ENCODE measurements at places on chromosomes 1 and 21.
A peak's percentile ranks its signal among the peaks of the same experiment; 100 is the strongest.

DNA sequence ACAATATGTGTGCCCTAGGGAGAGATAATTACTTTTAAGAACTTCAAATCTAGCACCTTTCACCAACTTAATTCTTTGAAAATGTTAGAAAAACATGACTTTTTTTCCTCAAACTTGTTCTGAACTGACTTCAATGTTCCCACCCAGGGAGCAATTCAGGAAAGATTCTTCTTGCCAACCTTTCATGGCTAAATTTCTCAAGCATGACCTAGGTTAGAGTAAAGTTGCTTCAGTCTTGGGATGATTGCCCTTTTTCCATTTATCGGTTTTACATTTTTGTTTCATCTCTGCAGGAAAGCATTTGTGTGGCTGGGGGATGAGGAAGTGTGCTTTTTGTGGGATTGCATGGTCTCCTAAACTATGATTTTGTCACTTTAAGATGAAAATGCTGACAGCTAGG, 647.7 kb downstream of the LTN1 start:
- no peak for DNase-seq

- no peak for DNase-seq
These were observed 2.9 kb upstream of the MTF1 start for GRCh38 chr1:37862330-37862729.

DNA sequence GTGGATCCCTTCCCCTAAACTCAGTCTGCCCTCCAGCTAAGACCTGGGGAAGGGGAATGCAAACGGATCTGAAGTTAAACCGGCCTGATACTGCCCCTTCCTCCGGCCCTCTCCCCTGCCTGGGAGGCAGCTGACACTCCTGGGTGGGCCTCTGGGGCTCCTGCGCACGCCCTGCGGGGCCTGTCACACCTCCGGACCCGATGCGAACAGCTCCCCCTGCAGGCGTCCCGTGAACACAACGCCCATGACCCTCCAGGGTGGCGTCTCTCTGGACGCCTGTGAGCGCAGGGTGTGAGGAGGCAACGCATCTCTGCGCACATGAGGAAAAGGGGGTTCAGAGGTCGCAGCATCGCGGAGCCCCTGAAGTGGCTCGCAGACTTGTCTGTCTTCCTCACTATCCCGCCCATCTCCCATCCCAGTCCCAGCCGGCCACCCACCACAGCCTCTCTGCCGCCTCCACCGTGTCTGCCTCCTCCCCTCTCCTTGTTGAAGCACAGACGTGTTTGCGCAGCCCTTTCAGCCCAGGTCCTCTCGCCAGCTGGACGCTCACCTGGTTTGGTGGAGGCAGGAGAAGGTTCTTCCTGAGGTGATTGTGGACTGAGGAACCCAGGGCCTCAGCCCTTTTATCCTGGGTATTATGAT, 421 bp upstream of the LCE3A start:
- DNase-seq: no peak

DNA sequence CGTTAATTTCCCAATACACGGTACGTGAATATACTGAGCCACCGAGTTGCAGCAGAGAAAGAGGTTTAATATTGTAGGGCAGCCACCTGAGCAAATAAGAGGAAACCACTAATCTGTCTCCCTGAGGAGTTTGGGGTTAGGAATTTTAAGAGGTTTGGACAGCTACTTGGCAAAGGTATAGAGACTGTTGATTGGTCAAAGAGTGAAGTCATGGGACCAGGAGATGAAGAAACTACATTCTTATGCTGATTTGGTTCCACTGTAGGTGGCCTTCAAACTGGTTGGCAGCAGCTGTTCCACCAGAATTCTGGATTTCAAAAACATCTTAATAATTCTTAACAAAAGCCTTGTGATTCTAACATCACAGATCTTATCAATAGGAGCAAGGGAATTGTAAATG, 485.4 kb upstream of the PRMT6 start:
- DNase-seq: no peak

DNA sequence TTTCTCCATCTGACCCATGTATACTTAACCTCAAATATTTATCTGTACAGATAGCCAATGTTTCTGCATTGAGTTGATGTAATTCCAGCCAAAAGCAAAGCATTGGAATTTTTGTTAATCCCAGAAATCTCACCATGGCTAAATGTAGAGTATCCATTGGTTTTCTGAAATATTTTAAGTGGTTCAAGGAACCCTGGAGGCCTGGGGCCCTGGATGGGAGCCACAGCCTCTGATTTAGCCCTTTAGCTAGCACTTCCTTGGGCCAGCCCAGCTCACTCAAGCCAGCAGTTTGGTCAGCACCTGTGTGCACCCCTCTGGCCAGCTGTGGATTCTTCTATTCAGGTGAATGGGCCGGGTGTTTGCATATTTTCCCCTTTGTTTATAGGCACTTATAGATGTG, 18.8 kb upstream of the EPS8L3 start:
- no peak for DNase-seq

GRCh38 chr1:152419917-152420316, 5.9 kb upstream of the CRNN start:
- no peak for DNase-seq

GRCh38 chr1:169650551-169650950, 20.6 kb upstream of the SELP start:
- DNase-seq: no peak

GRCh38 chr1:109910963-109911798, 532 bp downstream of the CSF1 start:
- DNase-seq: peak; percentile 19

DNA sequence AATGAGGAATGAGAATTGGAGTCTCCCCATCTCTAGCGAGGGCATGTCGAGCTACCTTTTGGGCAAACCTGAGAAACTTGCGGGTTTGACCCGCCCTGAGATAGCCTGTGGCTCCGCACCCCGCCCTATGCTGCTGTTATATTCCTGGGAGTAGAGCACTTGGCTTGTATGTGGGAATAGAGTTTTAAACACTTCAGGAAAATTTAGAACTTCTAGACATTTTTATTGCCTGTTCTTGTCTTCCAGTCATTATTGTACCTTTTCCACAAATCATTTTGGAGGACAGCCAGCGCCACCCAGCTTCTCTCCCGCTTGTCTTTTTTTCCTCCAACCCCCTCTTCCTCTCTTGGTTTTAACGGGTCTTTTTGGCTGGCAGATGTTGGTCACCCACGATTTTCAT, 738 bp downstream of the GNPAT start:
- peak; percentile 1 for DNase-seq

GRCh38 chr1:40210511-40211204, 37.1 kb upstream of the TMCO2 start:
- DNase-seq: no peak

DNA sequence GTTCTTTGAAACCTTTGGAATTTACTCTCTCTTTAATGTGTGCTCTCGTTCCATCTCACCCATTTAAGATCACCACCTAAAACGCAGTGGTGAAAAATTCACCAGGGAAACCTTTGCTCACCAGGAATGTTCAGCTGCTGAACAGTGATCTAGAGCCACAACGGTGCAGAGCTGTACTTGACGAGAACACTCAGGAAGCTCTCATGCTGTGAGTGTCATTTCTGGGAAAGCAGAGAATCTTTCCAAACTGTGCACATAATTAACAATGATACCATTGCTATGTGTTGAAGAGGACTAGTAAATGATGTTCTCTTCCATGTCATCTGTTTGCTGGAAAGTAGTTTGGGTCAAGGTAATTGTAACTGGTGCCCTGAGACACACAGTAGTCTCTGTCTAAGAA, 117.1 kb downstream of the ZZZ3 start:
- DNase-seq: no peak

DNA sequence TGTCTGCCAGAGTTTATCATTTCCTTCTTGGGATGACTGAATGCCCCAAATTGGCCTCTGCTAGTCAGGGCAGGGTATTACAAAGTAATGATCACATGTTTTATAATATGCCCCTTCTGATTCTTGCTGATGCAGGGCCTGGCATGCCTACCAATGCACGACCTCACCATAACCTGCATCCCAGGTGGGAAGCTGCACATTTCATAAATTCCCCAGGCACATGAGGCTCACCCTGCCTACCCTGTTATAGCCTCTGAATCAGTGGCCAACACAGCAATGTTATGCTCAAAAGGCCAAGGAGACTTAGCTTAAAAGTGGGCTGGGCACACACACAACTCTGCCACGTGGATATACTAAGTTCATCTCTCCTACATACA, 28.0 kb upstream of the XPR1 start:
- no peak for DNase-seq

DNA sequence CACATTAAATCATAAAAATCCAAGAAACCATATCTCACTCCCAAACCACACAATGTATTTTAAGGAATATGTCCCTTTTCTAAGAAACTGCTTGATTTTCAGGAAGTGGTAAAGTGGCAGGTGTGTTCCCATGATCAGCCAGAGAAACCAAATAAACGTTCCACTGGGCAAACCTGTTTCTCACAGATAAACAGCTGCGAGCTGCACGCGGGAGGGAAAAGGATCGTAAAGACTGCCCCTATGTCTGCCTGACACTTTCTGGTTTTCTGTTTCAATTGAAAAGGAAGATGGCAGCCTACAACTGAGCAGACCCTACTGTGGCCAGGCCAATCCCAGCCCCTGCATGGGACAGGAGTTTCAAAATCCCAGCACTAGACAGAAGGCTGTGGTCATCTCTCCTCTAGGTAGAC, 36.6 kb downstream of the HIVEP3 start:
- no peak for DNase-seq

DNA sequence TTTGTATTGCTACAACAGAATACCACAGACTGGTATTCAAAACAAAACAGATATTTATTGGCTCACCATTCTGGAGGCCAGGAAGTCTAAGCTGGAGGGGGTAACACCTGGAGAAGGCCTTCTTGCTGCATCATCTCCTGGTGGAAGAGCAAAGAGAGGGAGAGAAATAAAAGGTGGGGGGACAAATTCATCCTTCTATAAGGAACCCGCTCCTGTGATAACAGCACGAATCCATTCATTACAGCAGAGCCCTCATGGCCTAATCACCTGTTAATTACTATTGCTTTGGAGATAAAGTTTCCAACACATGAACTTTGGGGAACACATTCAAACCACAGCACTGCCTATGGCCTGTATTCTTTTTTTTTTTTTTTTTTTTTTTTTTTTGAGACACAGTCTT, 5.4 kb downstream of the S100A2 start:
- DNase-seq: no peak

GRCh38 chr1:104163912-104164476, 414.3 kb downstream of the AMY1C start:
- DNase-seq: no peak

- no peak for DNase-seq
These were observed 32.6 kb downstream of the LHX8 start for GRCh38 chr1:75166821-75167220.

GRCh38 chr1:63859480-63860275, 85.9 kb downstream of the ROR1 start:
- DNase-seq: no peak

DNA sequence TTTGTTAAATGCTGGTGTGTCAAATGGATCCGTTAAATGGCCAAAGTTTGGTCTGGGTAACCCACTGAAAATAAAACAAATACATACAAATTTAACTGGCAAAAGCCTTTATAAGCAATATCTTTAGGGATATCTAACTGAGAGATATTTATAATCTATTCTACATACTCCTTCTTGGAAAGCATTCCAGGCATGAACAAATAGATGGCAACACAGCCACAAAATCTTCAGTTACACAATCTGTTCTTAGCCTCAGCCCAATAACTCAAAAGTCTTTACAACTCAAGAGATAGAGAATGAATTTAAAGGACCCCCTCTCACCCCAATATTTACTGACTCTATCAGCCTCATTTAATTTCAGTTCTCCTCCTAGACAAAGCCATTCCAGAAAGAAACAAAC, 58.7 kb downstream of the NRDC start:
- DNase-seq: no peak

GRCh38 chr1:200072636-200073285, 45.3 kb downstream of the NR5A2 start:
- DNase-seq: no peak

DNA sequence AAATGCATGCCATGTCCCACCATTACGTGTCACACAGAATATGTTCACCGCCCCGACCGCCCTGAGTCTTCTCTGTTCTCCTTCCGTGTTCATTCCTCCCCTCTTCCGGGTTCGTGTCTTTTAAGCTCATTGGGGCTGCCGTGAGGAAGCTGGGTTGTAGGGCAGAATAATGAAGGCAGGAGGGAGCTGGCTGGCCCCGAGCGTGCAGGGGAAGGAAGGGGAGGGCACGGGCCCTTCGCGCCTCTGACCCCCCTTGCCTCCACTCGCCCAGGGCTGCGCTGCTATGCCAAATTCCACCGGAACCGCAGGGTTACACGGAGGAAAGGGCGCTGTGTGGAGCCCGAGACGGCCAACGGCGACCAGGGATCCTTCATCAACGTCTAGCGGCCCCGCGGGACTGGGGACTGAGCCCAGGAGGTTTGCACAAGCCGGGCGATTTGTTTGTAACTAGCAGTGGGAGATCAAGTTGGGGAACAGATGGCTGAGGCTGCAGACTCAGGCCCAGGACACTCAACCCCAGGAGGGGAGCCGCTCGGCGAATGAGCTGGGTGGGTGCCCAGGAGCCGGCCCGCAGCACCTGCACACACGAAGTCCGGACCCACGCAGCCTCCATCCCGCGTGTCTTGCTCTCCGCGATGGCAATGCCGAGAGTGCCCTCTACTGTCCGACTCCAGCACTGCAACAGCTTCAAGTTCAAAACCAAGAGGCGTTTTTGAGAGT, 16.5 kb upstream of the AGTRAP start:
- DNase-seq: peak; percentile 87

DNA sequence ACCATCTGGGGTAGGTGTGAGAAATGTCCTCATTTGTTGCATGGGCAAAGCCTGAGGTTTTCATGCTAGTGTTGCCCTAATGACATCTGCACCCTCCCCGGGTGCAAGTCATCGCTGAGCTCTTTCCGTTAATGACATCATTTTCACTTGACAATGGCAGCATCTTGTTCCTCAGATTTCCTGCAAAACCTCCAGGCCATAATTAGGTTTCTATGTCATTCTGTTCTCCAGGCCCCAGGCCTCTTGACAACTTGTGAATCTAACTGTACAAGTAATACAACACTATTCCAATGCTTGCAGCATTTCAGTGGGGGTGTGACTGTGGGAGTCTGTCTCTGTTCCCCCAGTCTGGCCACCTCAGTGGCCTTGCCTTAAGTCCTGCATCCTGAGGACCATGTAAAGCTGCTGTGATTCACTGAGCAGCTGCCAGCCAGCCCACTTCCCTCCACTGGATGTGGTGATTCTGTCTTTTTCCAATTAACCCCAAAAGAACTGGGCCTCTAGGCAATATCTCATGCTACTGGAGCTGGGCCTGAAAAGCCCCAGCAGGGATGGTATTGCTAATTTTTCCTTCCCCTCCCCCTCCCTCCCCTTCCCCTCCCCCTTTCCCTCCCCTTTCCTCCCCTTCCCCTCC, 22.8 kb downstream of the RAB7B start:
- no peak for DNase-seq

GRCh38 chr1:6743189-6744101, 41.8 kb upstream of the CAMTA1 start:
- no peak for DNase-seq

GRCh38 chr1:1391225-1391624, 7.9 kb downstream of the CCNL2 start:
- DNase-seq: no peak
